Pancreas (tissue), 10 donors: ENCODE measurements at places on chromosomes 7 and 10.

GRCh38 chr7:78479348-78479747 lies 680.8 kb downstream of the PHTF2 start:
- no peak for DNase-seq

GRCh38 chr10:65910209-65910608 lies 1015.6 kb upstream of the LRRTM3 start:
- DNase-seq, result no peak

GRCh38 chr10:13329565-13329964 lies 18.5 kb downstream of the SEPHS1 start:
- DNase-seq, result no peak

DNA sequence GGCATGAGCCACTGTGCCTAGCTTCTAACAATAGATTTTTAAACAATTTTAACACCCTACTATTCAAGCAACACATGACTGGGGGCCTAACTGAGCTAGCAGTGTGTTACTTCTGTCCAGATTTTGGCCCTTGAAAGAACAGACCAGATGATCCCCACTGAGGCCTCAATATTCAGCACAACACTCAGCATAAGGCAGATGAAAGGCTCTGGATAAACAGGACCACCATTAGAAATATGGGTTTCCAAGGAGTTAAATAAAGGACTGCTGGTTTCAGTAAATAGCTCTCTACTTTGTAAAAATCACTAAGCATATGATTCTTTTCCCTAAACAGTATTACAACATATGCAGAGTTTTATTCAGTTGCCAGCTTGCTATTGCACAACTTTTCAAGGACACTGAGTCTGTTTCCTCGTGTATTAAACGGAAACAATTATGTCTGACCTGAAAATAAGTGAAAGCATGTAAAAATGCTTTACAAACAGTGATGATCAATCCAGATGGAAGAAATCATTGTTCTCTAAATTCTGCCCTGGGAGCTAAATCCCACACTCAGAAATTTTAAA lies 23.8 kb upstream of the FZD1 start:
- no peak for DNase-seq

- DNase-seq, result no peak
Observed at GRCh38 chr10:103870516-103870915, 15.1 kb upstream of the SH3PXD2A start.

- DNase-seq, result no peak
Observed at GRCh38 chr10:113443141-113443925, 109.5 kb upstream of the HABP2 start.

DNA sequence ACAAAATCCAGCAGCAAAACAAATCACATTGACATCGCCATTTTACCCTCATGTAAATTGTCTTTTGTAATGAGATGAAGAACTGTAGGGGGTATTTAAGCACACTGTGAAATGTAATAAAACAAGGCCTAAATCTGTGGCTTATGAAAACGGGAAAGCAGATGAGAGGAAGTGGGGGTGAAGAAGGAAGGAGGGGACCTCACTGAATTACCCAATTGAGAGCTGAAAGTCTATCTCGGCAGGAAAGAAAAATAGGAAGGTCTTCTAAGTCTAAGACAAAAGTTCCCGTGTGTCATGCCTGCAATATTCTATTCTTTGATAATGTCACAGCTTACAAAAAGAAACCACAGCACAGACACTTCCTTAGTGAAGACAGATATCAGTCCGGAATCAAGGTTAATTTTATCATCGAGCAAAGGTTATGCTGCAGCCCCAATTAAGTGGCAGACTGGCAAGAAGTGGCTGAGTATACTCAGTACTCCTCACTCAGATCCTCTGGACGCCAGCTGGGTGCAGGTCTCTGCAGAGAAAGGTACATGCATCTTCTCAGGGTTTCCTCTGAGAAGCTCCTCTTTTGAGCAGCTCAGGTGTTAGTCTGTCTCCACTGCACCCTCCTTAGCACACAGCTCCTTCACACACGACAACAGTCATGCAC lies 239.7 kb downstream of the FANK1 start:
- no peak for DNase-seq

- DNase-seq, result no peak
Observed at GRCh38 chr10:100600218-100600617, 64.5 kb downstream of the HIF1AN start.

GRCh38 chr10:120327675-120328074 lies 129.4 kb upstream of the PLPP4 start:
- DNase-seq, result no peak

- DNase-seq, result no peak
Observed at GRCh38 chr7:100603726-100604027, 1.5 kb downstream of the PCOLCE start.

GRCh38 chr7:130384371-130384801 lies 4.1 kb downstream of the CPA1 start:
- peak; percentile 68 for DNase-seq

GRCh38 chr10:110871298-110872084 lies at the start of gene PDCD4:
Gene PDCD4 (plus strand): TSS chr10:110871928. CDS start chr10:110876028, 4,100 bp downstream.
- peak; percentile 99 for DNase-seq

DNA sequence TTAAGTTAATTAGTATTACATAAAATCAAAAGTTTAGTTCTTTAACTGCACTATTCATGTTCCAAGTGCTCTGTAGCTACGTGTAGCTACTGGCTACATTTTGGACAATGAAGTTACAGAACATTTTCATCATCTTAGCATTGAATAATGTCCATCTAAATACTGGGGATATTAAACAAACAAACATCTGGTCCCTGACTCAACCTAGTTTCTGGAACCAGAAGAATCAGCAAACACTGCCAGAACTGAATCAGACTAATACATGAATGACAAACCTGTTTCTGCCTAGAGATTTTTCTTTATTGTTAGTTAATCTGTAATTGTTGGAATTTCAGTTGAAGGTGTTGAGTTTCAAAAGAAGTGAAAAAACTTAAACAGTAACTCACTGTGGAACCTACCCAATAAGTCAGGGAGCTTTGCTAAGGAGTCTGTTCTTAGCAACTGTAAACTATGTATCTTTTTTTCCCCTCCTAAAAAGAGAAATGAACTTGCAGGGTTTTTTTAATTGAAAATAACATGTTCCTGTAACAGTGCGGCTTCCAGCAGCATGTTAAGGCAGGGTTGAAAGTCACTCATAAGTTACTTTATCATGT lies 58.3 kb downstream of the CDK13 start:
- no peak for DNase-seq

DNA sequence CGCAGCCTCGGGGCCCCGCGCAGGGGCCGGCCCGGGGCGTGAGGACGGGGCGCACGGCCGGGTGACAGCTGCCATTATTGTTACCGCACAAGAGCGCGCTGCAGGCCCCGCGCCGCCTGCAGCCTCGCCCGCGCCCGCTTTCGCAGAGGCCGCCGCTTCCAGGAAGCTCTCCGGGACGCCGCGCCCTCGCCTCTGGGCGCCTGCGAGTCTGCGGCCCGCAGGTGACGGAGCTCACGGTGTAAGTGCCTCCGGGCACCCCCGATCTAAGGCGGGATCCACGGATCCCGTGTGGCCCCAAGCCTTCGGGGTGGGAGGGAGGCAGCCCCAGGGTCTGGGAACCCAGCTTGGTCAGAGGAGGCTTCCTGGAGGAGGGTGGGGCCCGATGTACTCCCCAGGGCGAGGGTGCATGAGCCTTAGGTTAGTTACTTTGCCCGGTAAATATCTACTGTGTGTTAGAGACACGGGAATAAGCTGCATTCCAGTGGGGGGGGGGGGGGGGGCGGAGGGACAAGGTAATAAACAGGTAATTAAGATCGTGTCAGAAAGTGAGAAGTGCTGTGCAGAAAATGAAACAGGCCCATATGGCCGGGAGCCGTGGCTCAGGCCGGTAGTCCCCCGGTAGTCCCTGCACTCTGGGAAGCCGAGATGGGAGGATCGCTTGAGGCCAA lies 638 bp downstream of the IQCE start:
- no peak for DNase-seq

DNA sequence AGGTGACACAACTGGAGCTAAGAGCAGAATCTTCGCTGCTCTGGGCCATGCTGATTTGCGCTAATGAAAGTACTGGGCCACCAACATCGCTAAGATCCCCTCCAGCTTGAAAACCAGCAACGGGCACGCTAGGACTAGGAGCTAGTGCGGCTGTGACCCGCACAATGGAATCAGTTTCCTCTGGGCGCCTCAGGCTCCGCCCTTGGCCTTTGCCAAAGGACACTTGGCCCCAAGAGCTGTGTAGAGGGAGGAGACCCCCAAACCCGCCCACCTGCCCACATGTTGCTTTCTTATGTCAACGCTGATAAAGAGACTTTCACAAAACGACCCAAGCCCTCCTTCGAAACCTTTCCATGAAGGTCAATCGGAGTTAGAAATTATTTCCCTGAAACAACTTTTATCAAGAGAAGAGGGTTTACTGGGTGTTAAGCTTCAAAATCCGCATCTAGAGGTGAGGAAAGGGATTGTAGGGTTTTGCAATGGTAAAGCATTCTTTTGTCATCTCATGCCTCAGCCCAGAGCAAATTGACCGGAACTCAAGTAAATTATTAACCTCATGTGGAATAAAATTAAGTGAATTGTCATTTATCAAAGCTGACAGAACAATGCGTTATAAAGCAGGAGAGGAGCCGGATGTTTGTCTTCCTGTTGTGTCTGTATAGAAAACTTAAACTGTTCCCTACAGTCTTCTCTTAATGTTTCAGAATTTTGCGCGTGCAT lies 9.4 kb downstream of the ABCB5 start:
- no peak for DNase-seq

GRCh38 chr10:34339816-34340553 lies 475.1 kb downstream of the PARD3 start:
- no peak for DNase-seq

DNA sequence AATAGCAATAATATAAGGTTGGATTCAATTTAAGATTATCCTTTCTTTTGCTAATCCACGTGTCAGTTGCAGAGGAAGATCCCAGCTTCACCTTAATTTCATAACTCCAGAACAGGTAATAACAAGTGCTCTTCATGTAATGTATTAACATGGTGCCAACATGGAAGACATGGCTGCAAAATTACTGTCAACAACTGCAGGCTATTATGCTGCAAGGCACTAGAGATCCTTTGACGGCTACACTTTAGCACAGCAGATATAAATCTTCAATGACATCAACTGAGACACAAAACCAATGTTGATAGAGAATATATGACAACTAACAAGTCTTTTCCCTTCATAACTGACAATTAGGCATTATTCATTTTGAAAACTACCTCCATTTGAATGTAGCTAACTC lies 96.1 kb downstream of the RNF133 start:
- DNase-seq, result no peak

DNA sequence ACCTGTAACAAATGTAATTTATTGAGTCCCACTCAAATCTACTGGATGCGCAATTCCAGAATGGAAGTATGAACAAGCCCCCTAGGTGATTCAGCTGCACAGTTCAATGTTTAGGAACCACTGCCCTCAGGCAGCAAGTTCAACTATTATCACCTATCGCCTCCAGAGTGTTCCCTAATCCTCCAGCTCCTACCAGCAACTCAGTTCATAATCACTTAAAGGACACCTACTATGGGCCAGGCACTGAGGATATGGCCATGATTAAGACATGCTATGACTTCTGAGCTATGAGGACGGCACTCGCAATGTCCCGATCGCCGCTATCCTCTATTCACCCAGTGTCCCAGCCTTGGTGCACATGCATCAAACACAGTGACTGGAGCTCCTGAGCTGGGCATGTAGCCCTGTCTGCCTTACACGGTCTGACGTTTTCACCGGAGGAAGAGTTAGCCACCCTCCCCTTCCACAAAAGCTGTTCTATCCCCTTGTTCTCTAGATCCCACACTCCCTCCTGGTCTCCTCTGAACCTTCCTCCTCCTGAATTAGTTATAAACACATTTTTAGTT lies 22.3 kb downstream of the RHEB start:
- no peak for DNase-seq

GRCh38 chr10:67602268-67602950 lies 93.6 kb downstream of the CTNNA3 start:
- DNase-seq, result no peak

DNA sequence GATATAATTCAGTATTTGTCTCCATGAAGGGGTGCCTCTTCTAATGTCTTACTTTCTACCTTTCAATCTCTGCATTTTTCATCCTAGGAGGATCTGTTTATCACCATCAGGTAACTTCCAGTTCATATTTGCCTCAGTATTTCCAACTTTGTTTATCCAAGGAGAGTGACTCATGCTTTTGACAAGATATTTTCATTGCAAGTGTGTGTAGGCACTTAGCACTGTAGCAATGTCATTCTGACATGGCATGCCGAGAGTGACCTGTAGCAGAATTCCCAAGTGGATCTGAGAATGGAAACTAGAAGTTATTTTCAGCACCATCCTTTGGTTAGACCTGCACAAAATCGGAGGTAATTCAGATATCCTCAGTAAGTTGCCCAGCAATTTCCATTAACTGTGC lies 129.9 kb downstream of the INHBA start:
- no peak for DNase-seq

DNA sequence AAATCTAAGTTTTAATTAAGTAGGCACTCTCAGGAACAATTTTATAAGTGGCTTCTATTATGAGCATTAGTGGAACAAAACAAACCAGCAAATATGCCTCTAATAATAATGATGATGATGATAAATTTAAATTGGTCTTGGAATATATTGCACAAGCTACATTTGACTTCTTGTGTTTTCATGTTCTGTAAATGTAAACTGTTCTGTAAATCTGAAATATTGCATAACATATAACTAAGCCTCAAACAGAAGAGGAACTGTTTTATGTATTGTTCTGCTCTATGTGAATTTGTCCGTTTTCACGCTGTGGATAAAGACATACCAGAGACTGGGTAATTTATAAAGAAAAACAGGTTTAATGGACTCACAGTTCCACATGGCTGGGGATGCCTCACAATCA lies 625.2 kb upstream of the CELF2 start:
- DNase-seq, result no peak

DNA sequence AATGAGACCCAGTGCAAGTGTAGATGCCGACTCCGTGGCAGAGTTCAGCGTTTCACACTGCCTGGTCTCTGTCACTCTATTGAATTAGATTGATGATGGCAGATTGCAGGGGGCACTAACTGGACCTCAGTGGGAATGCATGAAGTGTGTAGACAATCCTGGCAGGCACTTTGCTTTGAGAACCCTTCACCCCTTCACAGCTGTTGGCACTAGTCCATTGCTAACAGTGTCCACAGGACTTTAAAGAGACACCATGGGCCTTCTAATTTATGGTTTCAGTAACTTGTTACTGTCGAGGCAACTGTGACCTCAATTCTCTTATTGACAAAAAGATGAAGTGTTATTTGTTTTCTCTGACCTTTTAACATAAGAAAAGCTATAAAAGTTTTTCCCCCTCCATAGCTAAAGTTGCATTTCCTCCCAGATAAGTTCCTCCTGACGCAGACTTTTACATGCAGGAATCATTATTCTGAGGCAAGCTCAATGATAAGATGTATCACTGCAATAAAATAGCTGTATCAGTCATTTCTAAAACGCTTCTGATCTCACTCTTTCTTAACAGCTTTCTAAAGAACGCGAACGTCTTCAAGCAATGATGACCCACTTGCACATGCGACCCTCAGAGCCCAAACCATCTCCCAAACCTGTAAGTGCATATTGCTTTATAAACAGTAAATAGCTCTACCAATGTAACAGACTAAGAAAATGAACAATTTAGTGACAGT lies 238.9 kb downstream of the FOXP2 start:
- DNase-seq, result no peak

- DNase-seq, result no peak
Observed at GRCh38 chr7:113774182-113774807, 144.5 kb downstream of the PPP1R3A start.

GRCh38 chr10:35398355-35398754 lies 62.0 kb downstream of the CCNY start:
- no peak for DNase-seq
